ENCODE measurements at places on chromosomes 12 and 14. TPM values are rescaled to one million over a fixed set of nuclear protein-coding genes. Genes with fewer than 3 reads are reported as not detected.

KCNK10 gene
- polyA plus RNA-seq = not detected

WNK1 gene
- polyA plus RNA-seq = 90.9 TPM

GON7 gene
- 58.6 TPM for polyA plus RNA-seq

RNU7-1 gene
- polyA plus RNA-seq = not detected

CLEC7A gene
- not detected for polyA plus RNA-seq

PMEL gene
- polyA plus RNA-seq = 2.3 TPM

KRT5 gene
- polyA plus RNA-seq = not detected

PIANP gene
- 0.12 TPM for polyA plus RNA-seq

CPNE6 gene
- 0.32 TPM for polyA plus RNA-seq

ALKBH1 gene
- 19.7 TPM for polyA plus RNA-seq

PLEKHD1 gene
- polyA plus RNA-seq = not detected

HCAR3 gene
- polyA plus RNA-seq = 1.9 TPM

SELPLG gene
- 29.7 TPM for polyA plus RNA-seq

KCNH3 gene
- not detected for polyA plus RNA-seq

DCN gene
- 0.60 TPM for polyA plus RNA-seq

KLHL33 gene
- not detected for polyA plus RNA-seq

CD4 gene
- polyA plus RNA-seq = 0.26 TPM

RDH11 gene
- polyA plus RNA-seq = 56.1 TPM

TPPP2 gene
- not detected for polyA plus RNA-seq

SERPINA9 gene
- polyA plus RNA-seq = not detected

SVOP gene
- not detected for polyA plus RNA-seq

DEGS2 gene
- 0.22 TPM for polyA plus RNA-seq

DNAJC22 gene
- polyA plus RNA-seq = 0.13 TPM

NKX2-1 gene
- not detected for polyA plus RNA-seq

Data from GM12878 (cell line).